H9 (cell line): ENCODE measurements at places on chromosomes 7 and 10. TPM values are rescaled to one million over a fixed set of nuclear protein-coding genes. Genes with fewer than 3 reads are reported as not detected.
A peak's percentile ranks its signal among the peaks of the same experiment; 100 is the strongest.

GRCh38 chr10:74994854-74995253, 116.6 kb upstream of the SAMD8 start:
- DNase-seq: no peak
- peaks cover 13% of the 10 kb centered on the region for H3K36me3 ChIP-seq
- no peak overlapping the region for H3K27ac ChIP-seq
- no peaks in the 10 kb centered on the region for H3K27me3 ChIP-seq

- H3K27me3 ChIP-seq: no peaks in the 10 kb centered on the region
- H3K27ac ChIP-seq: no peak overlapping the region
- peak; percentile 56 for DNase-seq
- no peaks in the 10 kb centered on the region for H3K4me1 ChIP-seq
Measured at GRCh38 chr10:88791924-88792323, 10.6 kb upstream of the LIPM start.

GRCh38 chr10:30893208-30893607, 138.5 kb downstream of the ZNF438 start:
- no peak overlapping the region for H3K4me3 ChIP-seq
- no peak overlapping the region for H3K27ac ChIP-seq
- H3K4me1 ChIP-seq: peaks cover 2% of the 10 kb centered on the region; the same call in 1 of the 2 replicates
- H3K36me3 ChIP-seq: peaks cover 3% of the 10 kb centered on the region

Gene LEP
- not detected in 2 replicates for total RNA-seq

GRCh38 chr10:98901441-98902110, 334.1 kb downstream of the HPSE2 start:
- no peaks in the 10 kb centered on the region for H3K36me3 ChIP-seq
- no peaks in the 10 kb centered on the region for H3K27me3 ChIP-seq
- no peak for DNase-seq

- H3K27me3 ChIP-seq: no peaks in the 10 kb centered on the region
- H3K27ac ChIP-seq: no peak overlapping the region
- no peak for DNase-seq
Measured at GRCh38 chr7:119397156-119397555, 875.8 kb upstream of the KCND2 start.

Gene CALY
- total RNA-seq: 1.9 and 2.9 TPM in 2 replicates

Gene LIPM
- not detected in 2 replicates for total RNA-seq

DNA sequence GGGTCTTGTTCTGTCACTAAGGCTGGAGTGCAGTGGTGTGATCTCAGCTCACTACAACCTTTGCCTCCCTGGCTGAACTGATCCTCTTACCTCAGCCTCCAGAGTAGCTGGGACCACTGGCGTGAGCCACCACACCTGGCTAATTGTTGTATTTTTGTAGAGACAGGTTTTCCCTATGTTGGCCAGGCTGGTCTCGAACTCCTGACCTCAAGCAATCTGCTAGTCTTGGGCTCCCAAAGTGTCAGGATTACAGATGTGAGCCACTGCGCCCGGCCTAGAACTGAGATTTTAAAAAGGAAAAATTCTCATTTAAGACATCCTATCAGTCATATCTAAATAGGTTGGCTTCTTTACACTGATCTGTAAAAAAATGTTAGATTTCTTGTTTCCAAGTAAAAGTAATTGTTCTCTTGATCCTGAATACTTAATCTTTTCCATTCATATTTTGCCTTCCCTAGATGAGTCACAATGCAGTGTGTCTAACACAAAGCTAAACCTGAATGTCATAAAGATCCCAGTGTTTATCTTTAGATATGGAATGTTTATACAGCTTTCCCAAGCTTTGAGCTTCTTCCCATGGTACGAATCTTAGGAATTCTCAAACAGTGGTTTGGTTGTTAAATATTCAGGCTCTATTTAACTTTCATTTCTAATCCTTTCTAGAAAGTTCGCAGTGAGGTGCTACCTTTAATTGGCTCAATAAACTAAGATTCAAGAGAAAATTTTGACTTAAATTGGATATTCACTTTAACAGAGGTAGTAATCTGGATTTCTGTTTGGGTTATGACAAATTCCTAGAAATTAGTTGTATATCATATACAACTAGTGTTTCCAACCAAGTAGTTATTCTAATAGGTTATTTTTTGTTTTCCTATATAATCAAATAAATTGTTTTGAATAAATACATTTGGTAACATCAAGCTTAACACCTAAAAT, 12.1 kb upstream of the LAMB1 start:
- H3K4me3 ChIP-seq: no peak overlapping the region
- no peaks in the 10 kb centered on the region for H3K4me1 ChIP-seq
- no peak overlapping the region for H3K27ac ChIP-seq

Gene TRPV5
- total RNA-seq: not detected in 2 replicates

Gene CAV2
- 3.7 and 4.7 TPM in 2 replicates for total RNA-seq

GRCh38 chr10:32326680-32327363, 20.1 kb downstream of the EPC1 start:
- peaks cover 5% of the 10 kb centered on the region; the same call in 1 of the 2 replicates for H3K4me1 ChIP-seq
- H3K4me3 ChIP-seq: no peak overlapping the region
- H3K36me3 ChIP-seq: peaks cover 5% of the 10 kb centered on the region; the same call in 1 of the 2 replicates

GRCh38 chr7:38880454-38880853, 28.5 kb downstream of the VPS41 start:
- no peak for DNase-seq
- H3K4me1 ChIP-seq: no peaks in the 10 kb centered on the region
- no peak overlapping the region for H3K27ac ChIP-seq
- H3K36me3 ChIP-seq: peaks cover 7% of the 10 kb centered on the region
- no peak overlapping the region for H3K4me3 ChIP-seq

DNA sequence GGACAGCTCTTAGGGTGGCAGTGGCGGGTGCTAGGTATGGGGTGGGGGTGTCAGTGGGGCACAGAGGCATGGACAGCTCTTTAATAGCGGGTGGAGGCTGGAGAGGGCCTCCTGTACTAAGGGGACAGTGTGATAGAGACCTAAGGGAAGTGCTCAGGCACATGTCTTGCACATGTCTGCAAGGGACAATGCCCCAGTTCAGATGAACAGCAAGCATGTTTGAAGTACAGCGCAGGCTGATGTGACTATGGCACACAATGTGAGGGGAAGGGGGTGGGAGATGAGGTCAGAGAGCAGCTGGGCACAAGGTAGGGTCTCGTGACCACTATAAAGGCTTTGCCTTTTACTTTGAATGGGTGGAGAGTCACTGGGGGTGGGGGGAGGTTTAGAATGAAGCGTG, 3.5 kb downstream of the GIMAP8 start:
- no peaks in the 10 kb centered on the region for H3K4me1 ChIP-seq
- no peak for DNase-seq
- no peaks in the 10 kb centered on the region for H3K27me3 ChIP-seq
- H3K4me3 ChIP-seq: no peak overlapping the region

Gene C7orf57
- total RNA-seq: 0.35 TPM in 1 of 2 replicates, not detected in the other

- H3K36me3 ChIP-seq: no peaks in the 10 kb centered on the region
- no peak for DNase-seq
- no peak overlapping the region for H3K27ac ChIP-seq
- H3K4me1 ChIP-seq: no peaks in the 10 kb centered on the region
Measured at GRCh38 chr10:4074545-4075407, 289.8 kb upstream of the KLF6 start.

Gene ACTL6B
- 0.33 and 0.50 TPM in 2 replicates for total RNA-seq

- no peaks in the 10 kb centered on the region for H3K27me3 ChIP-seq
- H3K36me3 ChIP-seq: peaks cover 4% of the 10 kb centered on the region; the same call in 1 of the 2 replicates
- H3K4me3 ChIP-seq: no peak overlapping the region
- no peak overlapping the region for H3K27ac ChIP-seq
Measured at GRCh38 chr7:128011131-128011661, 20.0 kb downstream of the LRRC4 start.

Gene GNGT1
- 0.20 and 0.44 TPM in 2 replicates for total RNA-seq

DNA sequence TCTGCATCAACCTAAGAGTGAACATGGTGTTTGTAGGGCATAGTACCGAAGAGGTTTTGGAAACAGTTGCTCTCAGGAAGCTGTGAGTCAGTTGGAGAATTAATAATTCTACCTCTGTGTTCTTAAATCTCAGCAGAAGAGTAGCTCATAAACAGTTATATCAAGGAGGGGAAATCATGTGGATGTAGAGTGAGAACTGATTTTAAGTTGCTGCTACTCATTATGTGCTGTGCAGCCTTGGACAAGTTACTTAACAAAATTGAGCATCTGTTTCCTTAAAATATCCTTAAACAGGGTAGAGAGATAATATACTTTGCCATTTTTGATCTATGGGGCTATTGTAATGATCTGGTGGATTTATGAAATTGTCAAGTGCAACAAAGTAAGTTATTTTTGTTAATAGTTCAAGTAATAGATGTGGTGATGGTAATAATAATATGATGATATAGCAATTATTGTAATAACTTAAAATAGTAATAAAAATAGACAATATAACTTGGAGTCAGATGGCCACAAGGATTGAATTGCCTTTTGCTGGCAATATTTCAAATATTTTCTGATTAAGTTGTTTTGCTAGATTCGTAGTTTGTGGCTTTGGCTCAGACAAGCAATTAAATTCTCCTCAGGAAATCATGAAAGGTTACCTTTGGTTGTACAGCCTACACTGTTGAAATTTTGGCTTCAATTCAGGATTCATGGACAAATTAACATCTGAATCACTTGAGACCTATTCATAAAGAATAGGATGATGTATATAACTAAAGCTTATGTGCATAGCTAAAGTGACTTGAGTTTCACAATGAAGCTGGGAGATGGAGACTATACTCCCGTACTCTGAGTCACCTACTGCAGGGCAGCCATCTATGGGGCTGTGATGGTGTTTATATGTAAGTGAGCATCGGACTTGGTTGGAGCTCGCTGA, 228.5 kb downstream of the CDK14 start:
- H3K4me3 ChIP-seq: no peak overlapping the region
- no peaks in the 10 kb centered on the region for H3K27me3 ChIP-seq
- peaks cover 17% of the 10 kb centered on the region for H3K36me3 ChIP-seq
- DNase-seq: no peak
